ENCODE measurements at places on chromosomes 11 and 22. TPM values are rescaled to one million over a fixed set of nuclear protein-coding genes. Genes with fewer than 3 reads are reported as not detected.

The KRTAP5-11 gene
- not detected for total RNA-seq

The C11orf86 gene
- not detected for total RNA-seq

- no peak overlapping the region for H3K4me3 ChIP-seq
- H3K4me1 ChIP-seq: no peaks in the 10 kb centered on the region
- no peaks in the 10 kb centered on the region for H3K36me3 ChIP-seq
Observed at GRCh38 chr22:46370584-46371291, 35.2 kb downstream of the TRMU start.

The KLHL35 gene
- 1.8 TPM for total RNA-seq

The TRIM29 gene
- 0.86 TPM for total RNA-seq

The BCO2 gene
- 1.8 TPM for total RNA-seq

DNA sequence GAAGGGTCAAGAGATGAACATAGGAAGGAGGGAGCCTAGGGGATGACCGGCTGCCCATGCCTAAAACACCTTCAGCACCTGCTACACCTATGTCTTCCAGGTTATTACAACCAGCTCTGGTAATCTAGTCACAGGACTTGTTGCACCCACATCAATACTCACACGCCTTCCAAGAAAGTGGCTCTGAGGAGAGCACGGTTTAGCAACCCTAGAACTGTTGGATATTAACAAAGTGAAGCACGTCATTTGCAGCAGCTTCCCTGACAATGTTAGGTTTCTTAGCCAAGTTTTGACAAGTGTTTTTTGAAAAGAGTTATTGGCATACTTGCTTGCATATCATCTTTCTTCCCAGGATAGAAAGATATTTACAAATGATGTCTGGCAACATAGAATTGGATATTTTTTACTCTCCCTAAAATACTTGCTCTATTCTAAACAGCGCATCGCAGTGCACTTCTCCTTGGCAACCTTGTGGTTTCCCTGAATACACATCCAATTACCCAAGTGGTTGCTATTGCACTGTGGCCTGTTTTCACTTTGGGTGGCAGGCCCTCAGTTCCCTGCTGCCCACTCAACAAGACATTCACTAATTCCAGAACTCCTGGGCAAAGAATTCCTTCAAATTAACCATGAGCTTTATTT is 94.3 kb upstream of the ARHGAP42 start:
- H3K4me1 ChIP-seq: no peaks in the 10 kb centered on the region
- no peak for DNase-seq
- no peaks in the 10 kb centered on the region for H3K36me3 ChIP-seq
- H3K27me3 ChIP-seq: no peaks in the 10 kb centered on the region

The KIRREL3 gene
- total RNA-seq: 0.06 TPM

DNA sequence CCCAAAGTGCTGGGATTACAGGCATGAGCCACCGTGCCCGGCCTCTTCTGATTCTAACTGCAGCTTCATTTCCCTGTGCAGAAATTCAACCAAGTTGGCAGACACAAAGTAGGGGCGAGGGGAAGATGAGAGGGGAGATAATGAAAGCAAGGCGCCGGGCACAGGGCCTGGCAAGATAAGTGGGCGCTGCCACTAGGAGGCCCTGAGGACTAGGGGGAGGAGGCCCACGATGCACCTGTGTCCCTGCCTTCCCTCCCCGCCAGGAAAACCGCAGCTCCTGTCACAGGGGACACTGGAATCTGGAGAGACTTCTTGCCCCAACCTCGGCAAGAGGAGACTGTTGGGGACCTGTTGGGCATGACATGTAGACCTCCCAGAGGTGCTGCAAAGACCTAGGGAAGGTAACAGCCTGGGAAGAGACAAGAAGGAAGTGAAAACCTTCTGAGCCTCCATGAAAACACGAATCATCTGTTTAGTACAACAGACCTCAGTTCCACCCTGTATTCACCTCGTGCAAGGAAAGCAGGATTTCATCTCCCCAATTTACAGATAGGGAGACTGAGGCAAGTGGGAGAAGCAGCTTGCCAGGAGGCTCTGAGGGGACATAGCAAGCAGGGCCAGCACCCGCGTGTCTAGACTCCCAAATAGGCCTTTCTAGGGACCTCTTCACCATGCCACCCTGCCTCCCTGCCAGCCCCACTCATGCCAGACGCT is 3.1 kb upstream of the LGALS1 start:
- H3K27me3 ChIP-seq: no peaks in the 10 kb centered on the region
- no peak overlapping the region for H3K4me3 ChIP-seq
- H3K4me1 ChIP-seq: peaks cover 14% of the 10 kb centered on the region
- H3K27ac ChIP-seq: no peak overlapping the region
- no peak for DNase-seq
- no peaks in the 10 kb centered on the region for H3K36me3 ChIP-seq

The HEPN1 gene
- not detected for total RNA-seq

DNA sequence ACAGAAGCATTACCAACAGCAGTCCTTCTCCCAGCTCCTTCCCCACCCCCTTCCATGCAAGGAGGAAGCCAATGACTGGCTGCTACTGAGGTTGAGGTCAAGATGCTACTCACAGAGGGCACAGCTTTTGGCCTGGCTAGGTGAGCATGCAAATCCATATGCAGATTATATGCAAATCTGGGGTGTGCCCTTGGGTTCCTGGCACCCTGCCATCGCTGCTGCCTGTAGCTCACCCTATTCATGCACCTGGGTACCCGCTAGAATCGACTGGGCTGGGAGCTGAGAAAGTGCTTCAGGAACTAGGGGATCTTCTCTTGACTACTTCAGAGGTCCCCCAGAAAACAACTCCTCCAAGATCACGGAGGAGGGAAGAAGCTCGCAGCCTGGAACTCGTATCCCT is 4.0 kb downstream of the DSCAML1 start:
- no peak overlapping the region for H3K4me3 ChIP-seq
- no peak overlapping the region for H3K27ac ChIP-seq
- no peaks in the 10 kb centered on the region for H3K36me3 ChIP-seq
- DNase-seq: no peak
- no peaks in the 10 kb centered on the region for H3K27me3 ChIP-seq

All from pancreas (tissue), 10 donors.